Left ventricle myocardium superior (tissue), 1 donor: ENCODE measurements at places on chromosomes 7 and 10.
A peak's percentile ranks its signal among the peaks of the same experiment; 100 is the strongest.

- DNase-seq = peak; percentile 84
Measured at GRCh38 chr10:625333-625696, 64.2 kb downstream of the DIP2C start.

- DNase-seq = no peak
Measured at GRCh38 chr10:3982746-3983442, 197.9 kb upstream of the KLF6 start.

- no peak for DNase-seq
Measured at GRCh38 chr7:150403376-150404171, 24.4 kb downstream of the ZNF775 start.

- no peak for DNase-seq
Measured at GRCh38 chr7:77831953-77832352, 33.4 kb downstream of the PHTF2 start.

DNA sequence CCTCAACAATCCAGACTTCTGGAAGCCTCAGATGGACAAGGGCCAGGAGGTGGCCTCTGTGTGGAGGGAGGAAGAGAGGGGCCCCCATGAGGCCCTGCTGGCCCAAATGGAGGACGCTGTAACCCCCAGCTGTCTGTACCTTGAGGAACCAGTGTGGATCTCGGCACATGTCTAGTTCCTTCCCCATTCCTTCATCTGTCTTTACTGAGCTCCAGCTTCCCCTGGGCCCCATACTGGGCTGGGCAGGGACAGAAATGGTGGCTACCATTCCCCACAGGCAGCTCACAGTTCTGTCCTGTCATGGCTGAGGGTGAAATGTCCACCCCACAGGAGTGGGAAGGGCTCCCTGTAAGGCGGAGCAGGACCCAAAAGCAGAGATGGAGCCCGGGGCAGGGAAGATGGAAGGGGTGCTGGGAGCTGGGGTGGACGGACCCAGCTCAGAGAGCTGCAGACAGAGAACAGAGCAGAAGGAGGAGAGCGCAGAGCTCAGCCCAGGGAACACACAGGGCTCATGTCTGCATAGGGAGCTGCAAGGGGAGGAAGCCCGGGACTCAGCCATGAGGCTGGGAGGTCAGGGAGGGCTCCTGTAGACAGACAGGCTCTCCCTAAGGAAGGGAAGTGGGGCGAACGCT lies 22.8 kb downstream of the ANTXRL start:
- no peak for DNase-seq

GRCh38 chr7:28246921-28247461 lies 66.4 kb upstream of the JAZF1 start:
- DNase-seq = no peak

- DNase-seq = no peak
Measured at GRCh38 chr10:87987206-87987605, 123.8 kb downstream of the PTEN start.

- DNase-seq = no peak
Measured at GRCh38 chr10:70323138-70323696, 39.4 kb upstream of the NPFFR1 start.

DNA sequence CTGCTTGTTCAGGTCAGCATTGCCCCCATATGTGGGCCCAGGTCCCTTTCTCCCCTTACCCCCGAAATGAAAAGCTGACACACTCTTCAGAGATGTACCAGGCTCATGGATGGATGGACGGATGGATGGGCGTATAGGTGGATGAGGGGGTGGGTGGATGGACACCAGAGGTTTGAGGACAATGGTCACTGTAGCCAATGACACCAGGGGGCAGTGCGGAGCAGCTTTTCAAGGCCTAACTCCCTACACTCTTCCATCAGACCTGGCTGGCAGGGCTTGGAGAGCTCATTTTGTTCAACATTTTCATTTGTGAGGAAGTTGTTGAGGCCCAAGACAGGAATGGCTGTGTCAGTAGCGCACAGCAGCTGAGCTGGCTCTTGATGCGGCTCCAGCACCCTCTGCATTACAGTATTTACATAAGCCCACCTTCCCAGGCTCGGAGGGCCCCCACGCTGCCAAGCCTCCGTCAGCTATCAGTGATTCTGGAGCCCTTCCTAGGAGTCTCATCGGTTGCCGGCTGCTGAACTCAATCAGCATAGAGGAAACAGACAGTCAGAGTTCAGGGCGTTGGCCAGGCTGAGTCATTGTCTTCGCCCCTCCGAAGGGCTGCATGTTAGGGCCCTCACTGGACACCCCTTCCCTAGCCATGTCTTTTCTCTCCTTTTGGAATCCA lies 11.6 kb upstream of the FFAR4 start:
- peak; percentile 78 for DNase-seq

- DNase-seq = no peak
Measured at GRCh38 chr10:131431978-131432690, 120.6 kb upstream of the TCERG1L start.
